NCI-H446 (cell line): ENCODE measurements at places on chromosomes 7 and 10.

DNA sequence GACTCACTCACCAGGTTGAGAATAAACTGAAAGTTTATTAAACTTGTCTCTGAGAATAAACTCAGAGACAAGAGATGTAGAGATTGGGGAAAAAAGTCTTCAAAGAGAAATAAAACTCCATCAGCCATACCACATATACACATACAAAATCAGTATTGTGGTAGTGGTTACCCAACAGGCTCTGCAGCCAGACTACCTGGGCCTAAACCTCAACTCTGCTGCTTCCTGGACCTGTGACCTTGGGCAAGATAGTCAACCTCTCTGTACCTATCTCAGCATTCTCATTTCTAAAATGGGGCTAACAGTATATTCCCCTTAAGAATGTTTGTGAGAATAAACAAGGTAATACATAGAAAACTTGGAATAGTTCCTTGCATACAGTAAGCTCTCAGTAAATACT, 15.3 kb downstream of the TPK1 start:
- DNase-seq = no peak

- no peak for DNase-seq
These were observed 138.1 kb downstream of the VTI1A start for GRCh38 chr10:112585126-112585525.

GRCh38 chr7:1012004-1012715, 29.2 kb downstream of the CYP2W1 start:
- no peak for DNase-seq

DNA sequence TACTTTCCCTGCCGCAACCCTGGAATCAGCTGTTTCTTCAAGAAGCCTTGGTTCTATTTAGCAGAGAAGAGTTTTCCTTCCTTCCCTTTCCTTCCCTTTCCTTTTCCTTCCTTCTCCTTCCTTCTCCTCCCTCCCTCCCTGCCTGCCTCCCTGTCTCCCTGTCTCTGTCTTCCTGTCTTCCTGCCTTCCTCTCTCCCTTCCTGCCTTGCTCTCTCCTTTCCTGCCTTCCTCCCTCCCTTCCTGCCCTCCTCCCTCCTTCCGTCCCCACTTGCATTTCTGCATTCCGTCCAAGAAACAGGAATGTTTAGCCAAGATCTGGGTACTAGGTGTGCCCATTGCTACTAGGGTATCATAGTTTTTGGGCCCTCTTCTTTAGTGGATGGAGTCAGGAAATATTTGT, 21.9 kb downstream of the SND1 start:
- no peak for DNase-seq

GRCh38 chr10:112426111-112426510, 20.6 kb downstream of the ZDHHC6 start:
- DNase-seq = no peak

- DNase-seq = no peak
These were observed 73.3 kb downstream of the FAM53B start for GRCh38 chr10:124670849-124671248.

DNA sequence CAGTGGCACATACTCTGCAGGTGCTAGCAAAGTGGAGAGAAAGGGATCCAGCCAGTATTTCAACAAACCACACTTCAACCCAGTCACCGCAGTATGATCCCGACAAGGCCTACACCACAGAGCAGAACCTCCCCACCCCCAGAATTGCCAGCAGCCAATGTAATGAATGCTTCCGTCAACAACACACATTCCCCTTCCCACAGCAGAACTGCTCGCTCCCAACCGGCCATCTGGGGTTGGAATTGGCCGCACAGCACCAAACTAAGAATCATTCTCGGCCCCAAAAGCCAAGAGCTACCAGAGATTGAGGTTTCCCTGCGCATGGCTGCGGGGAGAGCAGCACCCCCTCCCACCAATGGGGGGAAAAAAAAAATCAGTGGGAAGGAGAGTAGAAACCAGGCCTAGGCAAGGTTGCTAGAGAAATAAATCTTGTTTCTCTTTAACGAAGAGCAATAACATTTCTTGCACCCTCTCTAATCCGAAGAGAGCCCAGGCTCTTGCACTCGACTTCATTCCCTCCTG, 1.1 kb downstream of the WASL start:
- DNase-seq = no peak

GRCh38 chr7:17732083-17732482, 208.2 kb downstream of the SNX13 start:
- DNase-seq = no peak

- no peak for DNase-seq
These were observed 4.9 kb downstream of the MAT1A start for GRCh38 chr10:80284522-80284921.

- peak; percentile 80 for DNase-seq
These were observed 172.6 kb upstream of the TNRC18 start for GRCh38 chr7:5596046-5596895.
